ENCODE measurements at places on chromosomes 13 and 19. TPM values are rescaled to one million over a fixed set of nuclear protein-coding genes. Genes with fewer than 3 reads are reported as not detected.
A peak's percentile ranks its signal among the peaks of the same experiment; 100 is the strongest.

DNAJB1 gene
- 123 TPM for polyA plus RNA-seq

PCID2 gene
- polyA plus RNA-seq = 46.1 TPM

YJU2 gene
- 20.7 TPM for polyA plus RNA-seq

DNA sequence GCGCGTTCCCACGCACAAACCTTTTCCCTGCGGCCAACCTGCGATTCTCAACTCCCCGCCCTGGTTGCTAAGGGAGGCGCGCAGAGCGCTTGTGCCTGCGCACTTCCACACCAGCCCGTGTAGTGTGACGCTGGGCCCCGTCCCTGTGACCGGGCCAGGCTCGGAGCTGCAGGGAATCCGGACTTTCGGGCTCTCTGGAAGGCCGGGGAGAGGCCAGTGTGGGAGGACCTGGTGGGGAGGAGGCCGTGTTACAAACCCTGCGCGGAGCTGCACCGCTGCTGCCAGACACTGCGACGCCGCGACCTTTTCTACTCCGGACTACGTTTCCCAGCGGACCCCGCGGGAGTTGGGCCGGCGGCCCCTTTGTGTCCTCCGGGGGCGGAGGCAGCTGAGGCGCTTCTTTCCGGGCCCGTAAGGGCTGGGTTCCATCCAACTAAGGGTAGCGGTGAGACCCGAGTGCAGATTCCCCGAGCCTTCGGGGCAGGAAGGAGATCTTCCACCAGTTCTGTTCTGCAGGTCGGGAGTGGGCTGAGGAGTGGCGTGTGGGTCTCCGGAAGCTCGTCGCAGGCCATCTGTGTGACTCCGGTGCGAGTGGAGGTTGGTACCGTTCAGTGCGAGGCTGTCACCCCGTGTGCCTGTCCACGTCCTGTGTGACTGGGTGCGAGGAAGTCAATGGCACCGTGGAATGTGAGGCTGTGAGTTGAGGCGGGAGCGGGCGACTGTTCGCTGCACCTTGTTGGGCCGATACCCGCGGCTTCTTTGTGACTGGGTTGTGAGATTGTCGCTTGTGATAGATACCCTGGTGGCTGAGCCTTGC, at the start of gene ZNF570:
TSS of gene ZNF570 (plus strand) at position 396 of the 817 bp plus-strand sequence. CDS start 999 bp downstream, outside the sequence.
- peak; percentile 91 for DNase-seq

- no peak for DNase-seq
These were observed 13.4 kb downstream of the TECR start for GRCh38 chr19:14542711-14543328.

DNA sequence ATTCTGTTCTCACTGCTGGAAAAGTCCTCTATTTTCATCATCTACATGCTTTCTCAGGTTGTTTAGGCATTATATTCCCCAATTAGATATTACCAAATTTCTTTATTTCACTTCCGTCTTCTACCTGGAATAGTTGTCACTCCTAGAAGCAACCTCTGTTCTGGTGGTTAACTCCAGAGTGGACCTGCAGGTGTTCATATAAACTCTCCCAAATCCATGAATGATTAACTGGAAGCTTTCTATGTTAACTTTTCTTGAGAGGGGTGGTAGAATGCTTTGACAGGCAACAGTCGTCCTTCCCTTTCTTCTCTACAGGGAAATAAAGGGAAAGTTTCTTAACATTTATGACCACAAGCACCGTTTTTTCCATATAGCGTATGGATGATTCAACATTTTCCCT, 48.4 kb upstream of the UFM1 start:
- no peak for DNase-seq

DNA sequence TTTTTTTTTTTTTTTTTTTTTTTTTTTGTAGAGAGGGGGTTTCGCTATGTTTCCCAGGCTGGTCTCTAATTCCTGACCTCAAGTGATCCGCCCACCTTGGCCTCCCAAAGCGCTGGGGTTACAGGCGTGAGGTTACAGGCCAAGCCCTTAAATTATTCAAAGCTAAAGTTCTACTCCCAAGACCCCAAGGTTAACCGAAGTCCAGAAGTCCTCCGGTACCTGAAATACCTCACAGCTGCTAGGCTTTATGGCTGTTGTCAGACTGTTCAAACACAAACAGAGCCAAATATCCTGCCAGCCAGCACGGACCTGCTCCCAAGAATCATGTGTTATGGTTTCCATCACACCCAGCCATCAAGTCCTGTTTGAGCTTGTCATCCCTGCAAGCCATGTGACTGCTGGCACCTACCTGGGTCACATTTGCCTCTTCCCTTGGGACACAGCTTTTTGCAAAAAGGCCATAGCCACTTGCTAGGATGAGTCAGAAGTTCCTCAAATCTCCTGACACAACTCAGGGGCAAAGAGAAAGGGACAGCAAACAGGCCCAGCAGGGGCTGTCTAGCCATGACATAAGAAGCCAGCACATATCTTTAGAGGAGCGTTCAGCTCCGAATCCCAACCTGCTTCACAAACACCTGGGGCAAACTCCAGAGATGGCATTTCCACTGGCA, 129.9 kb downstream of the FOXO1 start:
- no peak for DNase-seq

GRCh38 chr13:112131713-112132113, 64.8 kb downstream of the SOX1 start:
- no peak for DNase-seq

DNA sequence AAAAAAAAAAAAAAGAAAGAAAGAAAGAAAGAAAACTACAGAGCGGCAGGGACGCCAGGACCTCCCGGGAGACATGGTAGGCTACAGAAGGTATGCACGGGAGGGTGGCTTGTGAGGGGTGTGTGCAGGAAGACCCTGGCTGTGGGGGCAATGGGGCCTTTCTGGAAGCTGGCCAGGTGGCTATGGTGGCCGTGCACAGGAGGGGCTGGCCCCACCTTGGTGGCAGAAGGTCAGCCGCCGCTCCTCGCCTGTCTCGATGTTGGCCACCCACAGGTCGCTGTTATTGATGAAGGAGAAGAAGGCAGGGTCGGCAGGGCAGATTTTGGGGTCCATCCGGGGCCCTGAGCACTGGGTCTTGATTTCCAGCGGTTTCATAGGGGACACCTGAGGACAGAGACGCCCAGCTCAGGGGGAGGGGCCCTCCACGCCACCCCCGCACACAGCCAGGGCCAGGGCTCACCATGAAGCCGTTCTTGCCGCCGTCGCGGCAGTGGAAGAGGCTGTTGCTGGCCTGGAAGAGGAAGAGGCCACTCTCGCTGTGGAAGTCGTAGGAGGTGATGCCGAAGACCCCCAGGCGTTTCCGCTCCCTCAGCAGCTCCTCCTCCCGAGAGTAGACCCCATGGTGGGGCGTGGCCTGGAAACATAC, 19.8 kb downstream of the DPP9 start:
- no peak for DNase-seq

DNA sequence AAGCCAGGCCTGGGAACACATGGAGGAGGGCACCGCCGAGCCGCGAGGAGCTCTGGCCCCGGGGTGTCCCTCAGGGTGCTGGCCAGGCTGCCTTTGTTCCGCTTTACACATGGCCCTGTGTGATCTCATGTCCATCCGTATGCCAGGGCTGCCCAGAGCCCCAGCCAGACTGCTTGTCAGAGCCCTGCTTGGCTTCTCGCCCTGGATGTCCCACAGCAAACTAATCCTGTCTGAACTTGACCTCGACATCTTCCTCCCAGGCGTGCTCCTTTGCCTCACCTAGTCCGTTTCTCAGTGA, 14.3 kb downstream of the BCKDHA start:
- DNase-seq = no peak

DNA sequence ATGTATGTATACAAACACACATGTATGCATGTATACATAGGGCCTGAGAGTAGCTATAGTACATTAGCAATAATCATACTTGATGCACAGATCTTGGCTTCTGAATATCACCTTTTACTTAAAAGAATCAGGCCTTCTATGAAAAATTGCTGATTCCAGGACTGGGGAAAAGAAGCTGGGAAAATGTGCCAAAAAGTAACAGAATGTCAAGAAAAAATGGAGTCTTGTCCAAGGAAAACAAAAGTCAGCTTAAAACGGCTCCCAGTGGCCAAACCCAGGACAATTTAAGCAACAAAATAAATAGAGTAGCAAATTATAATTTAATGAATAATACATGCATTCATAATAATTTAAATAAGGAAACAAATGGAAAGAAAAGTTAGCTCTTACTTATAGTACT, 2104.9 kb downstream of the PCDH9 start:
- no peak for DNase-seq

DNA sequence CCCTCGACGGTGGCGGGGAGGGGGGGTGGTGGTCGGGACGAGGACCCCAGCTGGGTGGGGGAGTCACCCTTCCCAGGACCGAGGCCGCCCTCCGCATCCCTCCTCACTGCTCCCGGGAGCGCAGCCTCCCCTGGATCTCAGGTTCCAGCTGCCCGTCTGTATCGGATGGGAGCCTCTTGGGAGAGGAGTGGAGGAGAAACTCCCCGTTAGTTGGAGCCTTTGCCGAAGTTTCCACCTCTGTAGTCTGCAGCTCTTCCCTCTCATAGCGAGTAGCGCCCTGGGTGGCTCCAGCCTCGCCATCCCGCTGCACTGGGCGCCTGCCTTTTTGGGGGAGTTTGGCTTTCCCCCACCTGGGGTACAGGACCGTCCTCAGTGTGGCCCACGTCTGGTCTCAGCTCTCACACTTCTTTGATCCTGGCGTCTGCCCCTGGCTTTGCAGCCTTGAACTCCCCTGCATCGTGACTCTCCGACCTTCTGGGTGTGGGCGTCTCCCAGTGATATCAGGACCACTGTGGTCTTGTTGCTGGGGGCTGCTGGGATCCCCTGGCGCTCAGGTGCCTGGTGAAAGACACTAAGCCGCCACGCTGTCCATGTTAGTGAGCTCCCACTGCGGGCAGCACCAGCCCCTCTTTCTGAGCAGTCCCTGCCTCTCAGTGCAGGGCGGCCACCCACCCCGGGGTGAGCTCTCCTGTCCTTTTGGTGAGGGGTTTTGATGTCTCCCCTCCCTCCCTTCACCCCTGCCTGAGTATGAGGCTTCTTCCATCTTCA, 1.1 kb downstream of the CNOT3 start:
- no peak for DNase-seq

- peak; percentile 76 for DNase-seq
These were observed 12.9 kb downstream of the CFD start for GRCh38 chr19:872266-872951.

DNA sequence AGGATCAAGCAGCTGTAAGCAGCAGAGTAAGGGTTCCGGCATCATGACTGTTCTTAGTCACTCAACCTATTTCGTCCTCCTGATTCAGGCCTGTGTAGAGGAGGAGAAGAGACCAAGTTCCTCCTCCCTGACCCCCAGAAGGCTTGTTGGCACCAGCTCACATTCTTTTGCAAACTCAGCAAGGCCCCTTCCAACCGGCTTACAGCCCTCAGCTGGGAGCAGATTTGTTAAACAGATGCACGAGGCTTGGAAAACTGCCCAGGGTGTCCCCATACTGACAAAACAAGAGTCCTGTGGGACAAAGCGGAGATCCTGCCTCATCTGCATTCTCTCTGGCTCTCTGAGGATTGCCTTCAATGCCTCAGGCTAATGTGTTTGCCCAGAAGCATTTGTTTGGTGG, 113.2 kb upstream of the SOX21 start:
- peak; percentile 40 for DNase-seq

DNA sequence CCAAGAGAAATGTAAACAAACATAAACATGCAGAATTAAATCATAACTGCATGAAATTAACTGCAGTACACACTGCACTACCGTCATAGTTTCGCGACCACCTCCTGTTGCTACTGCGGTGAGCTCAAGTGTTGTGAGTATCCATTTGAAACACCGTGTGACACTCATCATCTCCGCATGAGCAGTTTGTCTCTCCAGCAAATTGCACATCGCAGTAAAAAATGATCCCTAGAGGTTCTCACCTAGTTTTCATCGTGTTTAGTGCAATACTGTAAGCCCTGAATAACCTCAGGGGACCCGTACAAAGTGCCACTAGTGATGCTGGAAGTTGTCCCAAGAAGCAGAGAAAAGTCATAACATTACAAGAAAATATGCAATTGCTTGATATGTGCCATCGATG, 147.7 kb downstream of the DPF1 start:
- DNase-seq = no peak

DNA sequence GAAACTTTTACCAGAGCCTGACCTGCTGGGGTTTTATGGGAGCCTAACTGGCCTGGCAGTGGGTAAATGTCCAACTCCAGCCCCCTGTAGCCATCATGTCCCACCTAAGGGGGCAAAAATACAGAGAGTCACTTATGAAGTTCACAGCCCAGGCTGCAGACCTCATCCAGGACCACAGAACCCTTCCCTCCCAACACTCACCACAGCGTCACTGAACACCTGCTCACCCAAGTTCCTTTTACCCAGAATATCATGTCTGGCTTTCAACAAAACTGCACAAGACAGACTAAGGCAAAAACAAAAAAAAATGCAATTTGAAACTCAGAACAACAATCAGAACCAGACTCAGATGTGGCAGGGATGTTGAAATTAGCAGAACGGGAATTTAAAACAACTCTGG, 6.4 kb downstream of the CEACAM3 start:
- no peak for DNase-seq

- DNase-seq = no peak
These were observed 34.6 kb downstream of the PAN3 start for GRCh38 chr13:28172947-28173346.

DNA sequence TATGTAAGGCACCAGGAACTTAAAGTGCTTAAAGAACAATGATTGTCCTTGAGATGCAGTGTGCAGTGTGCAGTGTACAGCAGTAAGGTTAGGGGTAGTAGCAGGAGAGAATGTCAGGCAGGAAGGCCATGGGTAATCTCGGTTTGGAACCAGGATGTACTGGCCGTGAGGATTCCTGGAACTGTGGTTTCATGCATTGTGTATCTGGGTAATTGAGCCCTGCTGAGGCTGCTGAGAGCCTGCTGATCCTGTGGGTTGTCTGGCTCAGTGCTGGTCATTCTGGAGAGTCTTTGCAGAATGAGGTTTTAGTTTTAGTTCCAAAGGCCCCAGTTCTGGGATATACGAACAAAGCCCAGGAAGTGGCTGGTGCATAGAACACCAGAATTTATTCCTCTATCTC, 71.0 kb downstream of the ZNF568 start:
- no peak for DNase-seq

GRCh38 chr13:20363603-20364002, 131.5 kb upstream of the GJB6 start:
- DNase-seq = no peak

DNA sequence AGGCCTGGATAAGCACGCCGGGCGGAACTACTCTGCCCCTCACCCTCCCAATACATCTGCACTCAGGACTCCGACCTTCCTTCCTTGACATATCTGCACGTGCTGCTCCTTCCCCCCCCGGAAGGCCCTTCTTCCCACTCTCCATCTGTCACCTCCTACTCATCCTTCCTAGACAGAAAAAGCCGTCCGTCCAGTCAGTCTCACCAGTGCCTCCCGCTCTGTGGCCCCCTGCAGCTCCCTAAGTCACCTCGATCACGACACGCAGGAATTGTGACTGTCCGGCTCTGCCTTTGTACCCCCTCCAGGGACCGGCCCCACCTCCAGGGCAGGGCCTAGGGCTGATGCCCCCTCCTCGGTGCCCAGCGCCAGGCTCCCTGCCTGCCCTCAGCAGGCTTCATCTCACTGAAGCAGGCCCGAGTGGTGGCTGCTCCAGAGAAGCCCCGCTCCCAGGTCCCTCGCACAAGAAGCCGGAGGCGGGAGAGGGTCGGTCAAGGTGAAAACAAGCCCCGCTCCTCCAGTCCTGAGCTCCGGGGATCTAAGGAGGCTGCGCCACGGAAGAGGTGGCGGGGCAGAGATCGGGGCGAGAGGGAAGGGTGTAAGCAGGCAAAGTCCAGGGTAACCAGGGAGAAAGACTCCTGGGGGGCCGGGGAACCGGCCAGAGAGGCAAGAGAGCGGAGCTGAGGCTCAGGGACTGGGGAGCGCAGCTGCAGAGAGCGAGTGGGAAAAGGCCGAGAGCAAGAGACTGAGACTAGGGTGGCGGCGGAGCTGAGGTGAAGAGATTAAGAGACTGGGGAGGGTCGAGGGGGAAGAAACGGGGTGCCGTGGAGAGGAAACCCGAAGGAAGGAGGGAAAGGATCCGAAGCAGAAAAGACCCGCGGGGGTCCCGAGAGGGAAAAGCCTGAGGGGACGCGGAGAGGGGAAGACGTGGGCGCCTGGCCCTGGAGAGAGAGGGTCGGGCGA, 1.1 kb downstream of the PPP6R1 start:
- DNase-seq = no peak
